Stimulated activated CD8-positive, alpha-beta memory T cell treated with anti-CD3 and anti-CD28 coated beads, Interleukin-7, amount 100 ng/mL, for 1 hour (primary cell): ENCODE measurements at places on chromosomes 5 and 9.

DNA sequence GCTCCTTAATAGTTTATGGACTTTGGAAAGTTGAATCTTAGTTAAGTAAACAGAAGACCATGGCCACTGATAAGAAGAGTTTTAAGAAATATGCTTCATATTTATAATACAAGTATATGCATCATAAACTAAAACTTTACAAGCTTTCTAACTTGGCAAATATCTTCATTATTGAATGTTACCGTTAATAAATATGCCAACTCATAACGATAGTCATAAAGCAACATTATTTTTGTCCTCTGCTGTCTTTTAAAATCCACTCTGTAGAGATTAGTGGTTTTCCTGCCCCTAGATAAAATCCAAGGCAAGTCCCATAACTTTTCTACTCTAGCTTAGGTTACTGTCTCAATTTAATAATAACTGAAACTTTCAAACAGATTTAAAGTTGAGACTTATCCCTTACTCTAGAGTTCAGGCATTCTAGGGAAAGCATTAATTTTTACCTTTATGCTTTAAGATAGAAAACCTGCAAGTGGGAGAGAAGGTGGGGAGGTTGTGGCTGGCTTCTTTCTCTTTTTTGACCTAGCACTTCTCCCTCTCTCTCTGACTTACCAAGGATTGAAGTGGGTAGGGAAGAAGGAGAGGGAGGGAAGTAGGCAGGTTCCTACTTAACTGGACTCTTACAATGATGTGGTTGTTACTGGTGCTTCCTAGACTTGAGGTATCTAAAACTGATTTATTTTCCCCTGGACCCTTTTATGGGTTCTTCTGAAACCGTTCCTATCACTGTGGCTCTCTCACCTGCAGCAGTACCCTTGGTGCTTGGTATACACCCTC lies 29.6 kb downstream of the RNF145 start:
- no peak for DNase-seq

DNA sequence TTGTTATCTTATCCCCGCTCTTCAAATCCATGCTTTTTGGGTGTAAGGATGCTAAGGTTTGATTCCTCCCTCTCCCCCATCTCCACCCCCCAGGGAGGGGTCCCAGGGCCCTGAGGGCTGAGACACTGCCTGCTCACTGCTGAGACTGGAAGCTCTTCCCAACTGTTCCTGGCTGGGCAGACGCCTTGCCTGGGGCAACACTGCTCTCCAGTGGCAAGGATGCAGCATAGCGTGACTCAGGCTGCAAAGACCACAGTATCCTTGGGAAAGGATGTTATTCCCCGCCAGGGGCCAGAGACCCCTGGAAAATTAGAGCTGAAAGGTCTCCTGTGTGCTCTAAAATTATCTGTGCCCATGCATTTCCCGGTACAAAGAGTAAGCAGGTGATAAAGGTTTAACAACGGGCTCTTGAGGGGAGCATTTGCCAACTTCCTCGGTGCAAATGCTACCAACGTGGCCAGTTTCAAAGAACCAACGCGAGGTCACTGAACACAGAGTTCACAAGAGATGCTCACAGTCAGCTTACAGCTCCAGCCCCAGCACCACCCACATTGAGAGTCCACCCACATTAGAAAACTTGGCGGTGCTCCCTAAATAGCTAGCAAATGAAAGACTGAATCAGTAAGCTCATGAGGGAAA lies 271.9 kb downstream of the NSG2 start:
- no peak for DNase-seq

DNA sequence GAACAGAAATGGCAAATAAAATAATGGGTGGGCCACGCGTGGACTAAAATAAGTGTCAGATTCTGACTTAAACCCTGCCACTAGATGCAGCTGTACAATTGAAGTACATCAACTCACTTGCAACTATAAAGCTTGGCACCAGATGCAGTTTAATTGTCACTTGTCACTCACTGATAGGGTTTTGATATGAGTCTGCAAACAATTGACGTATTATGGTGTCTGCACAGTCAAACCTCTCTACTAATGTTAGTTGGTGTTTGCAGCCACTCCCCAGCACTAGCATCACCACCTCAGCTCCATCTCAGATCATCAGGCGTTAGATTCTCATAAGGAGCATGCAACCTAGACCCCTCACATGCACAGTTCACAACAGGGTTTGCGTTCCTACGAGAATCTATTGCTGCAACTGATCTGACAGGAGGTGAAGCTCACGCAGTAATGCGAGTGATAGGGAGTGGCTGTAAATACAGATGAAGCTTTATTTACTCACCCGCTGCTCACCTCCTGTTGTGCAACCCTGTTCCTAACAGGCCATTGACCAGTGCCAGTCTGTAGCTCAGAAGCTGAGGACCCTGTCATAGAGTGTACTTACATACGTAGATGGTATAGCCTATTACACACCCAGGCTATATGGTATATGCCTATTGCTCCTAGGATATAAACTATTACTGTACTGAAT lies 72.1 kb upstream of the SEMA6A start:
- DNase-seq: no peak

DNA sequence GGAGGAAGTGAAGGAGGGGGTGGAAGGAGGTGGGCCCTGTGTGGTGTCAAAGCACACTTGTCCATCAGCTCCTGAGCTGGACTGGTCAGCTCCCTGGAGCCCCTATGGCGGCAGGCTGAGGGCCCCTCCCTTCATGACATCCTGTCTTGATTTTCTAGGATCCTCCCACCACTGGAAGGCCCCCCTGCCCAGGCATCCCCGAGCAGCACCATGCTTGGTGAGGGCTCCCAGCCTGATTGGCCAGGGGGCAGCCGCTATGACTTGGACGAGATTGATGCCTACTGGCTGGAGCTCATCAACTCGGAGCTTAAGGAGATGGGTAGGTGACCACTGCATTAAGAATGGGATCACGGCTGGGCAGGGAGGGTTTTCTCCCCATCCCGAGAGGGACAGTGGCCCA lies 34.2 kb downstream of the JADE2 start:
- DNase-seq: no peak
